Activated naive CD8-positive, alpha-beta T cell treated with anti-CD3 and anti-CD28 coated beads, Interleukin-2, amount 10 ng/mL, durations not matched to agents 7 days and 5 days (primary cell): ENCODE measurements at places on chromosomes 16 and 17. TPM values are rescaled to one million over a fixed set of nuclear protein-coding genes. Genes with fewer than 3 reads are reported as not detected.

GRCh38 chr16:23929856-23930255, 94.1 kb downstream of the PRKCB start:
- no peak for DNase-seq
- peaks cover 37% of the 10 kb centered on the region for H3K36me3 ChIP-seq
- H3K4me3 ChIP-seq = no peak overlapping the region

Gene SOX9
- total RNA-seq = not detected

Gene CSH1
- total RNA-seq = not detected

DNA sequence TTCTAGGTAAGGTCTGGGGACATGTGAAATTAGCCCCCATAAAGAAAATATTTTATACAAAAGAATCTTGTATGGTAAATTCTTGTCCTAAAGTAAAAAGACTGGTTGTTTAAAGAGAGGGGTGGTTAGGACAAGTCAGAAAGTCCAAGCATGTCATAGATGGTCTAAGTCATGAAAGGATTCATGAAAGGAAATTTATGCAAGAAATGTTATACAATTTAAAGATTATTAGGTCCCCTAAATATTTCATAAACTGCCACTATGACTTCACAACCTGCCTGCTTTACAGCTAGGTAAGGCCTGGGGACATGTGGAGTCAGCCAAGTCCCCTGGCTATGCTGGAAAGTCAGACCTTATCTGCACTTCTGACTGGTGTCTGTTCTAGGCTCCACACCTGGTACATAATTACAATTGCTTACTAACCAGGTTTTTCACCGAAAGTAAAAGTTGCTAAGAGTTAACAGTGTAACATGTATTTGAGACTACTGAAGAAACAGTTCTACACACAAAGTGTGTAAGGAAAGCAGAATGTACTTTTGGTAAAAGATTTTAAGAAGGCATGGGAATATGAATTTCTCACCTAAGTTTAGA, 17.0 kb downstream of the N4BP1 start:
- H3K36me3 ChIP-seq = peaks cover 75% of the 10 kb centered on the region
- no peak for DNase-seq
- no peak overlapping the region for H3K4me3 ChIP-seq
- H3K27me3 ChIP-seq = no peaks in the 10 kb centered on the region
